ENCODE measurements at places on chromosomes 6 and 20.

- DNase-seq = no peak
Measured at GRCh38 chr6:145360865-145361264, 374.5 kb downstream of the EPM2A start.

DNA sequence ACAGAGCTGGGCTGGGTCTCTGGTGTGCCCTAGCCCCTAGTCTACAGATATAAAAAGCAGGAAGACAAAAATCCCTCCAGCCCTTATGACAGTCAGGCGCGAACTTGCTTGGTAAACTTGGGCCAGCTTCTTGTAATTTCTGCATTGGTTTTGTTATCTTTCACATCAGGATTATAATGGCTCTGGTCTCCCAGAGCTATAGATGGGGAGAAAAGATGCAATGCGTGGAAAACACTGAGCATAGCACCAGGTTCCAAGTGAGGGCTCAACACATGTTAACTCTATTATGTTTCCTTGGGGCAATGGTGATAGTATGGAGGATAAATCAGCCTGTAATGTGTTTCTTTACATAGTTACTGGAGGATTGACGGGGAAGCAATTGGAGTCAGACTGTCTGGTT, 246.8 kb upstream of the KCNG1 start:
- DNase-seq = no peak

- peak; percentile 96 for DNase-seq
Measured at GRCh38 chr6:41705996-41706835, 29.2 kb downstream of the TFEB start.

DNA sequence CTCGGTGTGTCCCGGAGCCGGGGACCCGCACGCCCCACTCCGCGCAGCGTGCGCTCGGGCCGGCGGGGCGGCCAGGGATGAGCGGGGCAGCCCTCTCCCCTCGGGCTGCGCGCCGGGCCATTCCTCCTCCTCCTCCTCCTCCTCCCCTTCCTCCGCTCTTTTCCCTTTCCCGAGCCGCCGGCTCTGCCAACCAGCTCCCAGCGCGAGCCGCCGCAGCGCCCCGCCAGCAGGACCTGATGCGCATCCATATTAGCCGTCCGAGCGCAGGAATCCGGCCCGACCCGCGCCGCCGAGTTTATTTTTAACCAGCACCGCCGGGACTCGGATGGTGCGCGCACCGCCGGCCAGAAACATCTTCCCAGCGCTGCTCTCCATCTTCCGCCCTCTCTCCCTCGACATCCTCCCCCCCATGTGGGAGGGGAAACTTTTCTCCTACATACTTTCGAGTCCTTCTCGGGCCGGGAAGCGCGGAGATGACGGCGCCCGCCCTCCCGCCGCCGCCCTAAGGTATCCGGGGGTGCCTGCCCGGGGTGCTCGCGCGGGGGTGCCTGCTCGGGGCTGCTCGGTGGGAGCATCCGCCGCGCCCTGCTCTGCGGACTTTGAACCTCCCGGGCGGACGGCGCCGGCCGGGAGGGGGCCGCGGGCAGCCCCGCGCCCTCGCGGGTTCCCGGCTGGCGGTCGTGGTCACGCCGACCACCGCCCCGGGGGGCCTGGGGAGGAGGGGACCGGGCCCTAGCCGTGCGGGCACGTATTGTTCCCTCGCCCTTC, 619 bp downstream of the RREB1 start:
- peak; percentile 61 for DNase-seq

DNA sequence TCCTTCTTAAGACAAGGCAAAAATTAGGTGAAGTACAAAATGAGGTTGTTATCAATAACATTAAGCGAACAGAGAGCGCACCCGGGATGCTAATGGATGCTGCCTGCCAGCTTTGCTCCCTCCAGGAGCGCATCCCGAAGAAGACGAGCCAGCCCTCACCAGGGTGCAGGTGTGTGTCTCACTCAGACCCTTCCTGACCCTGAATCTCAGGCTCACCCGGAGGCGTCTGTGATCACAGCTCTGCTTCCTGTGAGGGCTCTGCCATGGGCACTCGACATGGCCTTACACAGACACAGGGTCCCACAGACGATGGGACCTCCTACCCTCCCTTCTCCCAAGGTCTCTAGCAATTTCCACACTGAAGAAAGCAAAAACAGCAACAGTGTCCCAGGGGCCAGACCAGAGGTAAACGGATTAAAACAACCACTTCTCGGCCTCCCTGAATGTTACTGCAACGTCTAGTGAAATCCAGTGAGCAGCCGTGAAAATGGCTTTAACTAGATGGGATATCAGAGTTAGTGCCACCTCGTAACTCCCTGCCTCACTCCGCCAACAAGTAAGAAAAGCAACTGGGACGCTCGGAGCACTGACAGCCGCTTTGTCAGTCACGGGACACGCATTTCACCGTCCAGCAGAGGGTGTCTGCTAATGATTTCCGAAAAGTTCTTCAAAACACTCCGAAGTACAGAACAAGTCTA, 11.7 kb downstream of the ZBTB46 start:
- peak; percentile 50 for DNase-seq

DNA sequence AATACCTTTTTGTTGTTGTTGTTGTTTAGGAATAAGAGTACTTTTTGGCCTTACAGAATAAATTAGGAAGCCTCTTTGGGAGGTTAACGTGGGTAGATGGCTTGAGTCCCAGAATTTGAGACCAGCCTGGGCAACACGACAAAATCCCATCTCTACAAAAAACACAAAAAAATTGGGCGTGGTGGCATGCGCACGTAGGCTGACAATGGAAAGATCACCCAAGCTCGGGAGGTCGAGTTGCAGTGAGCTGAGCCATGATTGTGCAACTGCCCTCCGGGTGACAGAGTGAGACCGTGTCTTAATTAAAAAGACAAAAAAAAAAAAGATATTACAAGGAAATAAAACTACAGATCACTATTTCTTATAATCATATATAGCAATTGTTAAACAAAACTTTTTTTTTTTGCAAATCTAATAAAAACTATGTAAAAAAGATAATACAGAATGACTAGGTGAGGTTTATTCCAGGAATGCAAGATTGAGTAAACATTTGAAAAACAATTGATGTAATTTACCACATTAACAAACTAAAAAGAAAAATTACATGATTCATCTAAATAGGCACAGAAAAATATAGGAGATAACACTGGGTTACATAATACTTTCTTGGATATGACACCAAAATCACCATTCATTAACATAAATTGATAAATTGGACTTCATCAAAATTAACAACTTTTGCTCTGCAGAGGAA, 43.6 kb upstream of the ASCC3 start:
- no peak for DNase-seq

GRCh38 chr20:25402583-25402982, 4.9 kb upstream of the GINS1 start:
- no peak for DNase-seq

DNA sequence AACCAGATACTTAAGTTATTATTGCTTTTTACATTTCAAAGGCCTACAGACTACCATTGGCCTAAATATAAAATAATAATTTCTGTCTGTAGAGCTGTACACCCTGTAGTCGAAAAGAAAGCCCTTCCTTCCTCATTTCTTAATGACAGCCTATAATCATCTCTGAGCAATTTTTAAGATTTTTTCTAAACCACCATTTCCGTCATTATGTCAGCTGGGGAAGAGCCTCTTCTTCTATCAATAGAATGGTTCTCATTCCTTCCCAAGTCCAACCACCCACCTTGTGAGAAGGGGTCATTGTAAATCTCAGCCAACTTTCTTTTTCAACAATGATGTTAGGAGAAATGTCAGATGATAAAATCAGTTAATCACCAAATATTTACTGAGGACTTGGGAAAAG, 91.8 kb downstream of the PLEKHG1 start:
- DNase-seq = peak; percentile 83

GRCh38 chr6:25065666-25066065, 129.9 kb upstream of the RIPOR2 start:
- no peak for DNase-seq

DNA sequence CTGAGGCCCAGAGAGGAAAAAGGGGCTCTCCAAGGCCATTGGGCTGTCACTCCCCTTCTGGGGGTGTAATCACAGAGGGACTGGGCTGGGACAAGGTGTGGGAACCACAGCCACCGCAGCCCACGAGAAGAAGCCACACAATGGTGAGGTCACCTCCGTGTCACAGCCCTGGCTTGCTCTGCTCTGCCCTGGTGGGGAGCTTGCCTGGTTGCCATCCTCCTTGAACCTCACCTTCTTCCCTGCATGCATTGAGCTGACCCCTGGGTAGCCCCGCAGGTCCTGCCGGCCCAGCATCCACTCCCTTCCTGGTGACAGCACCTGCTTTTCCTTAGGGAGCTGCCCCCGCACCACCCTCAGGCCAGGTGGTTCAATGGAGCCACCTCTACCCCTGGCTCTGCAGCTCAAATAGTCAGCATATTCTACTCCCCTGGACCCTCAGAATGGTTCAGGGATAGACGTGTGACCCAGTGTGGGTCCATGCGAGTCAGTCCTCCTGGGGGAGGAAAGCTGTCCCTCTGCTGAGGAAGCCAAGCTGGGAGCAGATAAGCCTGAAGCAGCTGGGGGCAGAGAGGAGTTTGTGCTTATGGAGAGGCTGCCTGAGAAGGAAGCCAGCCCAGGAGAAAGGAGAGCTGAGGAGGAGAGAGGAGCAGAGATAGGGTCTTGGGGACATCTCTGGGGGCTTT, 21.3 kb downstream of the RBM38 start:
- peak; percentile 58 for DNase-seq

- DNase-seq = peak; percentile 41
Measured at GRCh38 chr6:137811121-137811915, 55.7 kb upstream of the TNFAIP3 start.

DNA sequence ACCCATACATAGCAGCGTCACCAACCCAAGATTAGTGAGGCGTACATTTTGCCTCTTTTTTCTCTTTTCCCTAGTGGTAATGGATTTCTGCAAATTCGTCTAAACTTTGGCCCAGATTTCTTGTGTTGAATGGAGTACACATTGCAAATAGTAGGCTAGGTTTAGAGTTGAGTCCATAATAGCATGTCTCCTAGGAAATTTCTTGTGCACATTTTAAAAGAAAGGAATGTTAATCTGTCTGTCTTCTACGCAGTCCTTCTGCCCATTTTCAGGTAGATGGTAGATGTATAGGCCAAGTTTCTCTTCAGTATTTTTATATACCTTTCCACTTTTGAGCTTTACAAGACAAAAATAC, 15.7 kb downstream of the TAB2 start:
- no peak for DNase-seq

DNA sequence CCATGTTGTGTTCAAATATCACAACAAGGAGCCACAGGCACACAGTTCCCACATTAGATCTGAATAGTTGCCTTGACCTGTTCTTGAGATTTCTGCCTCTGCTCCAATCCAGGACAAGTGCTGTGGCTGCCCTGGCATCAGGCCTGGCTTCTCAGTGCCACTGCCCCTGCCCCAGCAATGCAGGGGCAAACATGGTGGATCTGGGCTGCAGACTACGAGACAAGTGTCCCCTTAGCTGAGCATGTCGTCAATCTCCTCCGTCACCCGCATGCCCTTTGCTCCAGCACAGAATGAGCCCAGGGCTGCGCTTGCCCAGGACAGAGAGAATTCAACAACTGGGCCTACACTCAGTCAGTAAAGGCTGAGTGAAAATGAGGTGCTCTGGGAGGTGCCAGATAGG, 201.6 kb downstream of the SYNDIG1 start:
- DNase-seq = no peak

DNA sequence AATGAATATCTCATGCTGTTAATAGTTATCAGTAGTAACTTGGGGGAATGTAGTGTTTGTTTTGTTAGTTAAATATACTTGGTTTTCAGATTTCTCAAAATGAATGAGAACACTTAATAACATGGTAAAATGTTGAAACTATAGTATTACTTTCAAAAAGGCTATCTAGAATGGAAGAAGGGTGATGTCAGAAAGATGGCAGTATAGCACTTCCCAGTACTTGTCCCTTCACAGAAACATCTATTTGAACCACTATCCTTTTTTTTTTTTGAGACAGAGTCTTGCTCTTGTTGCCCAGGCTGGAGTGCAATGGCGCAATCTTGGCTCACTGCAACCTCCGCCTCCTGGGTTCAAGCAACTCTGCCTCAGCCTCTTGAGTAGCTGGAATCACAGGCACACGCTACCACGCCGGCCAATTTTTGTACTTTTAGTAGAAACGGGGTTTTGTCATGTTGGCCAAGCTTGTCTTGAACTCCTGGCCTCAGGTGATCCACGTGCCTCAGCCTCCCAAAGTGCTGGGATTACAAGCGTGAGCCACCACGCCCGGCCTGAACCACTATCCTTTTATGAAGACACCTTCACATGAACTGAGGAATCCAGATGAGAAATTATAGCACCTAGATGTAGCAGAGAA, 4.7 kb upstream of the ECHDC1 start:
- DNase-seq = no peak
